Breast epithelium (tissue), 4 donors: ENCODE measurements at places on chromosomes 2 and 18. TPM values are rescaled to one million over a fixed set of nuclear protein-coding genes. Genes with fewer than 3 reads are reported as not detected.

The PROKR1 gene
- not detected for total RNA-seq

The GPAT2 gene
- 11.7 TPM for total RNA-seq

DNA sequence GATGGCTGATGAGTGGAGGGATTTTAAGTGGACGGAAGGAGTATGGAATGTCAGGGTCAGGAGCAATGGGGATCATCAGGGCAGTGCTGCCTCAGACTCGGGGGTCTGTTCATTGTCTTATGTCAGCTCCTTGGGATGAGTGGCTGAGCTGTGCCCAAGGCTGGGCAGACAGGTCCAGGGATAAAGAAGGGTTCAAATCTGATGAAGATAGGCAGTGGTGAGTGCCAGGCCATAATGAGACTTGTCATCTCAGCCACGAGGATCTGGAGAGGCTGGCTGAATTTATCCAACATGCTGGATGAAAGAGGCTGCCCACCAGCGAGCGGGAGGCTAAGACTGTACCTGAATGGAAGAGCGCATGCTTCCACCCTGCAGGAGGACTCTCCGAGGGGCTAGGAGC, 46.3 kb upstream of the APCDD1 start:
- no peak for DNase-seq
- H3K36me3 ChIP-seq, result no peaks in the 10 kb centered on the region
- H3K4me3 ChIP-seq, result no peak overlapping the region
- no peak overlapping the region for H3K27ac ChIP-seq

DNA sequence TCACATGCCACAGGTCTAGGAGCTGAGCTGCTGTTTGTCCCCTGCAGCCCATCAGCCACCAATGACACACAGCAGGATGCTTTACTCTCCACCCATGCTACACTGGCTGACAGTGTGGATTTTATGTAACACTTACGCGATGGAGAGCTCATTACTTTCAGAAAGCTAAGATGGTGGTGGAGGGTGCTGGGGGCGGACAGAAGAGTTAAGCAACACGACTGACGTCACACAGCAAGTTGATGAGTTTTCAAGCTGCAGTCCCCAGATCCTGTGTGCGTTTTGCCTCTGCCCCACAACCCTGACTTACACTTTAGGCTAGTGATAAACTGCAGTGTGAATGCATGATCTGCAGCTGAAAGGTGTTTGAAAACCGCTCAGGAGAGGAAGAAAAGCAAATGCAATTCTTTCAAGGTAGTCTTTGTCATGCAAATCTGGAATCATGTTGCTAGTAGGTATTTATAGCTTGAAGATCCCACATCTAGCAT, 42.4 kb downstream of the MRPS5 start:
- H3K4me3 ChIP-seq, result no peak overlapping the region
- H3K4me1 ChIP-seq, result no peaks in the 10 kb centered on the region
- H3K27ac ChIP-seq, result no peak overlapping the region
- no peak for DNase-seq
- no peaks in the 10 kb centered on the region for H3K36me3 ChIP-seq
- peaks cover 15% of the 10 kb centered on the region for H3K27me3 ChIP-seq

DNA sequence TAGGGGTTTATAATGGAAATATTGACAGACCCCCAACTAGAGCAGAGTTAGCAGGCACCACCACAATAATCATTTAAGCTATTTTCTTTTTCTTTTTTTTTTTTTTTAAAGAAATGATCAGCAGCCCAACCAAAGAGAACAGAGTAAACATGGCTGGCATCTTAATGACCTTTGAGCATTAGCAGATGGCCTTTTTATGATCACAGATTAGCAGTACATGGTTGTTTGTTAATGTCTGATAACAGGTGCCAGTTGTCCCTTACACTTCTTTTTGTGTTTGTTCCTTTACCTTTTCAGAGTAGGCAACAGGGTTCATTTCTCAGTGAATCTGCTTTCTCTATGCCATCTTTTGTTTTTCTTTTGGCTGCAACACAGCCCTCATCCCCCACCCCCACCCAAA, 747.0 kb downstream of the BCL11A start:
- H3K4me3 ChIP-seq, result no peak overlapping the region
- no peak overlapping the region for H3K27ac ChIP-seq
- H3K36me3 ChIP-seq, result no peaks in the 10 kb centered on the region
- no peaks in the 10 kb centered on the region for H3K4me1 ChIP-seq

GRCh38 chr18:7924616-7925015, 357.5 kb downstream of the PTPRM start:
- no peaks in the 10 kb centered on the region for H3K4me1 ChIP-seq
- no peaks in the 10 kb centered on the region for H3K36me3 ChIP-seq
- H3K27ac ChIP-seq, result no peak overlapping the region
- H3K4me3 ChIP-seq, result no peak overlapping the region
- H3K27me3 ChIP-seq, result no peaks in the 10 kb centered on the region
- DNase-seq, result no peak

DNA sequence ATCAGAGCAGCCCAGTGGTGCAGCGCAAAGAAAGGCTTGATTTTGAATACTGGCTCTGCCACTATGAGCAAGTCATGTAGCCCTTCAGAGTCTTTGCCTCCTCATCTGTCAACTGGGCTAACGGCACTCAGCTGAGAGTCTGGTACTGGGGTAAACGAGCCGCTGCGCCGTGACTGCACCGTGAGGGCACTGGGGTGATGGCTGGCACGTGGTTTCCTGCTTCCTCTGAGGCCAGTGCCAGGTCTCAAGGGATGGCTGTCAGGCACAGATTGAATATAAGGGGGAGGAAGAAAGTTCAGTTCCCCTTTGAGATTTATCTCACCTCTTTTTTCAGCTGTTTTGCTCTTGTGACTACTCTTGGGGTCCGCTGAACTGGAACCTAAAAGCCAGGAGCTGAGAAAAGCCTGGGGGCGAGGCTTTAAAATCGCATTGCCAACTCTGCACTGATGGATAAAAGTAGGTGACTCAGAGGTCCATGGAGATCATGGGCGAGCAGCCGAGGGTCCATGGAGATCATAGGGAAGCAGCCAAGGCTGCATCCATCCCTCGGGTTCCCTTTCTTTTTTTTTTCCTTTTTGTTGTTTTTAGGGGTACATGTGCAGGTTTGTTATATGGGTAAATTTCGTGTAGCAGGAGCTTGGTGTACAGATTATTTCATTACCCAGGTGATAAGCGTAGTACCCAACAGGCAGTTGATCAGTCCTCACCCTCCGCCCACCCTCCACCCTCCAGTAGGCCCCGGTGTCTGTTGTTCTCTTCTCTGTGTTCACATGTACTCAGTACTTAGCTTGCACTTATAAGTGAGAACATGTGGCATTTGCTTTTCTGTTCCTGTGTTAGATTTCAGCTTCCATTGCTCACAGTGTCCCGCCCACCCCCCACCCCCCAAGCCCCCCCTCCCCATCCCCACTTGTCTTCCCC, 114.3 kb downstream of the SPP2 start:
- no peaks in the 10 kb centered on the region for H3K27me3 ChIP-seq
- no peaks in the 10 kb centered on the region for H3K4me1 ChIP-seq
- H3K36me3 ChIP-seq, result no peaks in the 10 kb centered on the region
- DNase-seq, result no peak
- H3K4me3 ChIP-seq, result no peak overlapping the region

DNA sequence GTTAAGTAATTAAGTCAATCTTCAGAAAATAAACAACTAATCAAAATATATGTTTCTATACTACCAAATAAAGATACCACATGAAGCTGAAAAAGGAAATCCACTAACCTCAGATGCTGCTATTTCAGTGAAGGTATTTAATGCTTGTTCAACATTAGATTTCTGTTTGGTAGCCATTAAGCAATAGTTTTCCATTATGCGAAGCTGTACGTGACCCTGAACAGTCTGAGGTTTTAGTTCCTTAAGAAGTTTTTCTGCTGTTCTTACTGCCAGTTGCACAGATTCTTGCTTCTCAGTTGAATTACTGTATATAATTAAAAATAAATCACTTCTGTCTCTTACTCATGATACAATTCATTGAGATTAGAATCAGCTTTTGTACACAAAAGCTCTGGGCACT, 65.4 kb downstream of the TTC21B start:
- no peaks in the 10 kb centered on the region for H3K27me3 ChIP-seq
- DNase-seq, result no peak
- peaks cover 4% of the 10 kb centered on the region for H3K36me3 ChIP-seq
- no peaks in the 10 kb centered on the region for H3K4me1 ChIP-seq
- H3K27ac ChIP-seq, result no peak overlapping the region
